ENCODE measurements at places on chromosomes 4 and X.

GRCh38 chr4:152224223-152224622 is 311.7 kb downstream of the FBXW7 start:
- no peak for DNase-seq

GRCh38 chrX:69538321-69538876 is 34.3 kb downstream of the NALF2 start:
- DNase-seq: peak; percentile 44

DNA sequence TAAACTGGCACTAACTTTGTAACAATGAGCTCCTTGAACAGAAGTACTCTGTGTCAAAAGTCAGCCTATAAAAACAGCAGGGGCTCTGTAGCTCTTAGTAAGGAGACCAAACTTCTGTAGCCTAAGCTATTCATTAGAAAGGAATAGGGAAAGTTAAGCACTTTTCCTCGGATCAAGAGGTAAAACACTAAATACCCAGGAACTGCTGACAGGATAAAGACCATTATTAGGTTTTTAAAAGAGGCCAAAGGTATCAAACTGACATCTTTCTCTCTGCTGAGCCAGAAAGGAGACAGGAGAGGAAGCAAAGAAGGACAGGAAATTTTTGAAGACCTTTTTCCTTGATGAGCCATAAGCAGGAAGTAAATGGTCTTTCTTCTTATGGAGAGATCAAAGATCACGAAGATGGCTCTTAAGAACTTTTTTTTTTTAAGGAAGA is 31.9 kb downstream of the ANAPC10 start:
- no peak for DNase-seq

DNA sequence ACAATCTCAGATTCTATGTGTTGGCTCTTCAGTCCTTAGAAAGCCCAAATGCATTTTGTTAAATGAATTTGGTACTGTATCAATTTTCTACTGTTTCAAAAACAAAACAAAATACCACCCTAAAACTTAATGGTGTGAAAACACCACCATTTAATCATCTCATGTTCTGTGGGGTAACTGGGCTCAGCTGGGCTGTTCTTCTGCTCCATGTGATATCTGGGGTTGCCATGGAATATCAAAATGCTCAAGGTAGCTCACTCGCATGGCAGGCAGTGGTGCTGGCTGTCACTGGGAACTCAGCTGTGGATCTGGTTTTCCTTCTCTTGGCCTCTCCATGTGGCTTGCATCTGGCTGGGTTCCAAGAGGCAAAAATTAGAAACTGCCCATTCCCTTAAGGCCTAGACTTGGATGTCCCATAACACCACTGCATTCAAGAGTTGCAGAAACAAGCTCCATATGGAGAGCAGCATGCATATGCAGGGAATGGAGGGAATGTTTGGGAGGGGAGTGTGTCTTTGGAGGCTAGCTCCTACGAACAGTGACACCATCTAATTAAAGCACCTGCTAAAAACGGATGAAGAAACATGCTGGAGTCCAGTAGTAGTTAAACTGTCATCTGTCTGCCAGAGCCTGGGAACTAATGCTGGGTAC is 279.2 kb downstream of the STK32B start:
- DNase-seq: no peak

Data from stimulated activated CD4-positive, alpha-beta T cell treated with anti-CD3 and anti-CD28 coated beads, Interleukin-1b, Interleukin-23, amount 100 ng/mL, for 1 hour (primary cell).